ENCODE measurements at places on chromosomes 7 and 10. TPM values are rescaled to one million over a fixed set of nuclear protein-coding genes. Genes with fewer than 3 reads are reported as not detected.

- no peak for DNase-seq
Measured at GRCh38 chr7:150399421-150400007, 20.4 kb downstream of the ZNF775 start.

GRCh38 chr7:45579391-45579801, 5.2 kb downstream of the ADCY1 start:
- DNase-seq: no peak

Gene HEPACAM2
- total RNA-seq: not detected

DNA sequence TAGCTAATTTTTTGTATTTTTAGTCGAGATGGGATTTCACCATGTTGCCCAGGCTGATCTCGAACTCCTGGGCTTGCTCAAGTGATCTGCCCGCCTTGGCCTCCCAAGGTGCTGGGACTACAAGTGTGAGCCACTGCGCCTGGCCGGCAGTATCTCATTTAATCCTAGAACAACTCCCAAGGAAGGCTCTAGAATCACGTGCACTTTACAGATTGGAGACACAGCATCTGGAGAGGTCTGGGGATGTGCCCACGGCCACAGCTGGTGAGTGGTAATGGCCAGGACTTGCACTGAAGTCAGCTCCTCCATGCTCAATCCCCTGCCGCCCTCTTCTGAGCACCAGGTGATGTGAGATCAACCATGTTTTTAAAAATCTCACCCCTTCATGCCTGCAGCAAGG, 43.1 kb downstream of the CARD11 start:
- DNase-seq: no peak

DNA sequence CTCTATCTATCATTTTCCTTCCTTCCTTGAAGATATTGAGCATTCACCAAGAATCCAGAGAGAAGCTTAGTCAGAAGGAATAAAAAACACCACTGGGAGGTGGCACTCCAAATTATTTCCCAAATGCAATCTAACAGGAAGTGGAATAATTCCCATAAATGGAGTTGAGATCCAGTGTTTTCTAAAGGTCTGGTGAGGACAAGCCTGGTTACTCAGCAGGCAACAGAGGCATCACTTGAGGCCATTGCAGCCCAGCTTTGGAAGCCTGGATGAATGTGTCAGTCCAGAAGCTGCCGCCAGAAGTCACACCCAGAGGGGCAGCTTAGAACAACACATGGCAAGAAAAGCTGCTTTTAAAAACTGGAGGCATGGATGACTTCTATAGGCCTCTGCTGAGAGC, 288.9 kb upstream of the KLF6 start:
- DNase-seq: no peak

- DNase-seq: no peak
Measured at GRCh38 chr10:74766501-74766900, 59.9 kb upstream of the KAT6B start.

Gene WAC
- total RNA-seq: 63.7 TPM

DNA sequence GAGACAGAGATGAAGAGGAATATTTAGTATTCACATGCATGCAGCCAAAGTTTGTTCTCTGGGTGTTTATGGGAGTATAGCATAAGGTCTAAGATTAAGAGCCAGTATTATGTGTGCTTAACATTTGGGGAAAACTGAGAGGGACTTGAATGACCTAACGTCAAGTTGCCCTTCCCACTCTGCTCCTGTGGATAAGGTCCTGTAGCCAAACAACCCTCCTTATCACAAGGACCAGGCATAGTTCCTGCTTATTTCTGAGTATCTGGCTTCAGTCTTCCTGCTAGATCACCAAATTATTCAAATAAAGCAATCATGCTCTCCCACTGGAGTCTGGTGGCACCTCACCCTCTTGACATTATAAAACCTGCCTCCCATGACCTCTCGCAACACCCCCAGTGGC, 137.9 kb upstream of the SEMA3E start:
- DNase-seq: no peak

DNA sequence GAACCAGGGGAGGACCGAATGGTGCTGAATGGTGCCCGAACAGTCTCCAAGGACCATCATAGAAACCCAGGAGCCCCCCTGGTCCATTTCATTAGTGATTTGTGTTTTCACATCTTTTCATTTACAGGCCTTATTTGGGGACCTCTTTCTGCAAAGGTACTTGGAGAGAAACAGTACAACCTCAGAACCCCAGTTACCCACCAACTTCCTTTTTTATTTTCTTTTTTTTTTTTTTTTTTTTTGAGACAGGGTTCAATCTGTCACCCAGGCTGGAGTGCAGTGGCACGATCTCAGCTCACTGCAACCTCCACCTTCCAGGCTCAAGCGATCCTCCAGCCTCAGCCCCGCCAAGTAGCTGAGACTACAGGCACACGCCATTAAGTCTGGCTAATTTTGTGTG, 13.0 kb upstream of the ELN start:
- no peak for DNase-seq

Gene FBXO24
- total RNA-seq: 0.55 TPM

GRCh38 chr10:18306031-18306430, 165.8 kb downstream of the CACNB2 start:
- DNase-seq: no peak

Gene MKI67
- 21.6 TPM for total RNA-seq

DNA sequence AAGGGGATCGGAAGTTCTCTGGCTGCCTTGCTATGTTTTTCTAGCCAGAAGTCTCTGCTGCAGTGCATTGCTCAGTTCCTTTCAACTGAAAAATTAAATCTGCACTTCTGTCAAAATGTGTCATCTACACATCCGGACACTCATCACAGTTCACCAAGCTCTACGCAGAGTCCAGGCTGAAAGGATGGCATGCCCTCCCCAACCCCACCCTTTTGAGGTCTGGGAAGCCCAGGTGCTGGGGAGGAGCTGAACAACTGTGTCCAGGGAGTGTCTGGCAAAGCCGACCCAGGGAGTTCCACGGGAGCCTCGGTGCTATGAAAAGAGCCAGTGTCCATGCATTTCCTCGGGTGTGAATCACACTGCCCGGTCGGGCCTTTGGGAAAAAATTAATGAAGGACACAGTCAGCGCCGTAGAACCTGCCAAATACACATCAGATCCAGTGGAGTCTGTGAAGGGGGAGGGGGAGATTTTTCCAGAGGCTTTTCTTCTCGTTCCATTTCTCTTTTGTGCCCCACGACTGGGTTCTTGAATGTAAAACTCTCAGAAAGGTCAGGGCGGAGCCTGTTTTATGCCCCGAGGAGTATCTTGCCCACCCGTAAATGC, 757 bp upstream of the PALS2 start:
- DNase-seq: peak; percentile 55

DNA sequence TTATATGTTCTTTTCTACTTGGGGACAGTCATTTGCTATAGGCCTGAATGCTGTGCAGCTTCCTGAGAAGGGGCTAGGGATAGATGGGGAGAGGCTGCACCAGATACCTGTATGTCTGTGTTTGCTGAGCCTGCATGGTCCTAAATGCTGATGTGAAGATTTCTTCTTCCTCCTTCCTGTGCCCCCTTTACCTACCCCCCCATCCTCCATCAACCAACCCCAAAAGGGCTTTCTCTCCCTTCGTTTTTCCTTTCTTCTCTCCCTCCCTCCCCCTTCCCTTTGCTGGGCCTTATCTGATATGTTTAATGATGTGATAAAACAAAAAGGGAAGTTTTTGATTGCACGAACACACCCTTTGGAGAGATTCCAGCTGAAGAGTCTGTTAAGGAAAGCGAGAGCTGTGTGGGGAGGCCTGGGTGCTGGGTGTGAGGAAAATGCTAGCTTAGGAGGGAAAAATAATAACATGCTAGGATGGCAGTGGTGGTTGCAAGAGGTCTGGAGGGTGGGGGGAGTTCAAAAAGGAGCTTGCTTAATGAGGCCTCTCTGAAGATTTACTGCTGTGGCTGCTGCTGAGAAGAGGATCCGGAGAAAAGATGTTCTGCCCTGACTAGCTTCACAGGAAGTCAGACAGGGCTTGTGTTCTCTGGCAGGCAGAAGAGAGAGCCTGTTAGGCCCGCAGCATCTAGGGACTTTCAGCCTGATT, 101.8 kb downstream of the SAMD9 start:
- DNase-seq: no peak

- DNase-seq: no peak
Measured at GRCh38 chr10:12481924-12482323, 132.6 kb downstream of the CAMK1D start.

GRCh38 chr10:98474628-98475027, 27.9 kb upstream of the HPS1 start:
- DNase-seq: no peak

GRCh38 chr7:38831259-38831996, 77.6 kb downstream of the VPS41 start:
- DNase-seq: peak; percentile 19

DNA sequence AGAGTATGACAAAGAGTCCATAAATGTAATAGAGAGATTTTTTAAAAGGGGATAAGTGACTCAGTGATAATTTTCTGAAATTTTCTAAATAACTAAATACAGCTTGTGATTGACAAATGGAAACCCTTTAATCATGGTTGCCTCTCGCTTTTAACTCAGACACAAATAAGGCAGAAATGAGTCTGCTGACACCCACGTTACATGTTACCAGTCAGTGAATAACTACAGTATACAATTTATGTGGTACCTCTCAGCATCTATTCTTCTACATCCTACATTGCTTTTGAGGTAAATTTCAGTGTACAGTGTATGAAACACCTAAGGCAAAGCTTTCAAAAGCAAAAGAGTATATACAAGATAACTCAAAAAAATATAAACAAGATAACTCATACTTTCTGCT, 4.2 kb downstream of the NSUN6 start:
- DNase-seq: no peak

DNA sequence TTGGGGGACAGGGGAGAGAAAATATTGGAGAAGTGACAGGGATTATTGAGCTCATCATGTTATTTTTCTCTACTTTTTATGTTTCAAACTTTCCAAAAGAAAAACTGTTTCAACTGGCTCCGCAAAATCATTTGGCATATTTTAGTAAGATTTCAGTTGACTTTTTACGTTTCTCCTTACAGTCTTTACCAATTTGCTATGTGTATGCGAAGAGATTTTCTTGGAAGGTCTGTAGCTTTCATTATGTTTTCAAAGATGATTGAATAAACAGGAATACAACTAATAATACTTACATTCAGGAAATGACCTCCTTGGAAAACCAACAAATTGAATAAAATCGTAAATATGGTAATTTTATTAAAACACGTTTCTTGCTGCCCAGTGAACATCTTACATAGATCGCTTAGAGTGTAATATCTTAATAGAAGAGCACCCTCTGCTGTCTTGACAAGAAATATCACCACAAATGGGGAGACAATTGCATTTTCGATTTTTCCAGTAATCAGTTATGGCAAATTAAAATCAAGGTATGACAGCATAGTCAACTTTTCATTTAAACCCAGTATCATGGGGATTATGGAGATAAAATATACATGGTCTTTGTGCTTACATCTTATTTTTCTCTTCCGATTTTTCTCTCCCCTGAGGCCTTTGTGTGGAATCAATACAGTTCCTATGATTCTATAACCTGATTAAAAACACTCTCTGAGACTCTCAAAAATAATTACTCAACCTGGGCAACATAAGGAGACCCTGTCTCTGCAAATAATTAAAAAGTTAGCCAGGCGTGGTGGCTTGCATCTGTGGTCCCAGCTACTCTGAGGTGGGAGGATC, 43.1 kb downstream of the MBL2 start:
- peak; percentile 52 for DNase-seq

DNA sequence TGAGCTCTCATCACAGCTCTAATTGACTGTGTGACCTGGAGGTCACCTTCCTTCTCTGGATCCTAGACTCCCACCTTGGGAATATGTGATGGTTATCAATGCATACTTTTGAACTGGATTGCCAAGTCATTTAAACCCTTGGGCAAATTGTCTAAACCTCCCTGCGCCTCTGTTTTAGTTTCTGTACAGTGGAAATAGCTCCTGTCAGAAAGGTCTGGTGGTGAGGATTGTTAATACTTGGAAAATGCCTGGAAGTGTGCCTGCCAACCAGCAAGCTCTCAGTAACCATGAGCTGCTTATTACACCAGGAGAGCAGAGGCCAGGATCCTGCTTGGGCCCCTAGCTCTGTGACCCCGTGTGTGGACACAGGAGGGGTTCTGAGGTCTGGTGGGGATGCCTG, 108.7 kb upstream of the PPIF start:
- DNase-seq: no peak

Gene PAX4
- not detected for total RNA-seq

DNA sequence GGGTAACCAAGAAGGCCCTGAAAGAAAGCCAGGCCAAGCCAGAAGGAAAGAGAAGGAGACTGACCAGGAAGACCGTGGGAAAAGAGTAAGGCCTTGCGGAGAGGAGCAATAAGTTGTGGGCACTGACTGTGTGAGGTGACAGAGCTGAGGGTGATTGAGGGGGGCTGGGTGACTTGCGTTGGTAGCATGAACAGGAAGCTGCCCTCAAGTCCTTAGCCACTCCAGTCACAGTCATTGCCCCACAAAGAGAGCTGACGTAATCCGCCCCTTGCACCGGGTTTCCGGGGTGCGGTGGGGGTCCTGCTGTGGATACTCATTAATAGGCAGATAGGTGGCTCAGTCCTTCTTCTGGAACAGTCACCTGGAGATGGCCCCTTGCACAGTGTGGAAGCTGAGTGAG, 16.1 kb upstream of the DMBT1 start:
- no peak for DNase-seq

Gene LIPM
- total RNA-seq: not detected

- no peak for DNase-seq
Measured at GRCh38 chr10:47279276-47279675, 20.7 kb upstream of the GDF10 start.

GRCh38 chr10:72014785-72015480, 50.7 kb downstream of the CHST3 start:
- no peak for DNase-seq

DNA sequence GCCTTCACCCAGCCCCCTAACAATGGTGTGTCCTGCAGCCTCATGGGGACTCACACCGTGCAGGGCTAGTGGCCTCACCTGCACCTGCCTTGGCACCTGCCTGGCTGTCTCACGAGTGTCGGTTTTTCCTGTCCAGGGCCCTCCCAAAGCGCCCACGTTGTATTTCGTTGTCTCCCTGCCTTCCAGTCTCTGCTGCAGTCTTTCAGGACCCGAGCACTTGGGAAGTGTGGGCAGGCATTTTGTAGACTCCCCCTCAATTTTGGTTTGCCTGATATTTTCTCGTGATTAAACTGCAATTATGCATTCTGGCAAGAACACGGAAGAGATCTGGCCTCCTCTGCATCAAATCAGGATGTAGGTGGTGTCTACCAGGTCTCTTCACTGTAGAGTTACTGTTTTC, 17.9 kb downstream of the BNIP3 start:
- no peak for DNase-seq

Gene GIMAP4
- total RNA-seq: not detected

DNA sequence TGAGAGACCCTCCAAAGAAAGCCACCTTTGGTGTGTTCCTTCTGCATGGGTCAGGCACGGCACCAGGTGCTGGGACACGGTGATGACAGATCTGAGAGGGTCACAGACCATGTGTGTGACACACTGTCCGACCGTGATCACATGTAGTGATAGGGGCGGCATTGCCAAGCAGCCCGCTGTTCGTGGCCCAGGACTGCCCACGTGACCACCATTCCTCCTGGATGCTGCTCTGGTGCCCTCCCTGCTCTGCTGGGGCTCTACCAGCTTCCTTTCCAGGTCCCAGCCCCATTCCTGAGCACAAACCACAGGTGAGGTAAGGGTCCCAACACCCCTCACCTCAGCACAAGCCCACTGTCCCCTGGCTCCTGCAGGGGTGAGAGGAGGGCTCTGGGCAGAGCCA, 10.1 kb upstream of the SLC18A3 start:
- DNase-seq: no peak
